Left ventricle myocardium inferior (tissue), 1 donor: ENCODE measurements at places on chromosomes 4 and X.

DNA sequence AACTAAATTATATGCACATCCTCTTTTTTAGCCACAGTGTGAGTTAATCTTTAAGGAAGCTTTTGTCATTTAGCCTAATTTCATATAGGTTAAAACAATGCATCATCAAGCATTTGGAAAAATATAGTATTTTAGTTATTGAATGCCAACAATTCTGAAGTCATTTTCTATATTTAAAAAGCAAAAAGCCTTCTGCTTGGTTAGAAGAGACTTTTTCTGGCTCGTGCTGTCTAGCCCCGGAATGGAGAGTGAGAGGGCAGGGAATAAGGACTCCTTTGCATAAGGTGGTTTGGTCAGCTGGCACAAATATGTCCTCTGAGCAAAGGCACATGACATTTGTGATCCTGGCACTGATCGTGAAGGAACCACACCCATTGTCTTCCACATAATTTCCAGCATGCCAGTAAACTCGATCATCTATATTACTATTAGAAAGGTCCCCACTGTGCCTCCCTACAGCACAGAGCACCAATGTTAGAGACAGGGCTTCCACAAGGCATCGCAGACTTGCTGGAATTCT is 393.7 kb upstream of the INTU start:
- DNase-seq: no peak

DNA sequence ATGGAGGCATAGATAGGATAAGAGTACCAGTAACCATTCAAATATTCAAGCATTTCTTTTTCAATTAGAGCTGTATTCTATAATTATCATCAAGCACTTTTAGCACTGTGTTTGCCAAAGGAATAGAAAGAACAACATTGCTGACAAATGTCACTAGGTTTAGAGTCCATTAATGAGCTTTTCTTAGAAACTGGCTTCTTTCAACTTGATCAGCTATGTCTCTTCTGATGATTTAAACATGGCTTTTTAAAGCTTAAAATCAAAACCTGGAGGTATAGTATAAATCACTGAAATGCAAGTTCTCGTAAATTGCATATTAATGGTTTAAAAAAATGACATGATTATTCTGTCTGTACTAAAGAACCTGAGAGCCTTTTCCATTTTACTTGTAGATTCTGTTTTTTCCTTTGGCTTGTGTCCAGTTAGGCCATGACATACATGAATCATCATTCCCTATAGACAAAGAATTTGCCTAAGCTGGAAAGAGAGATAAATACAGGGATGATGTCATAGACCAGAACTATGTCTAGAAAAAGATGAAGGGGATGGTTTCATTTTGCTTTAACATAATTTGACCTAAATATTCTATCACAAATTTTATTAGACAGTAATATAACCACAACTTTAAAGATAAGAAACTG is 340.1 kb upstream of the CTSO start:
- no peak for DNase-seq

DNA sequence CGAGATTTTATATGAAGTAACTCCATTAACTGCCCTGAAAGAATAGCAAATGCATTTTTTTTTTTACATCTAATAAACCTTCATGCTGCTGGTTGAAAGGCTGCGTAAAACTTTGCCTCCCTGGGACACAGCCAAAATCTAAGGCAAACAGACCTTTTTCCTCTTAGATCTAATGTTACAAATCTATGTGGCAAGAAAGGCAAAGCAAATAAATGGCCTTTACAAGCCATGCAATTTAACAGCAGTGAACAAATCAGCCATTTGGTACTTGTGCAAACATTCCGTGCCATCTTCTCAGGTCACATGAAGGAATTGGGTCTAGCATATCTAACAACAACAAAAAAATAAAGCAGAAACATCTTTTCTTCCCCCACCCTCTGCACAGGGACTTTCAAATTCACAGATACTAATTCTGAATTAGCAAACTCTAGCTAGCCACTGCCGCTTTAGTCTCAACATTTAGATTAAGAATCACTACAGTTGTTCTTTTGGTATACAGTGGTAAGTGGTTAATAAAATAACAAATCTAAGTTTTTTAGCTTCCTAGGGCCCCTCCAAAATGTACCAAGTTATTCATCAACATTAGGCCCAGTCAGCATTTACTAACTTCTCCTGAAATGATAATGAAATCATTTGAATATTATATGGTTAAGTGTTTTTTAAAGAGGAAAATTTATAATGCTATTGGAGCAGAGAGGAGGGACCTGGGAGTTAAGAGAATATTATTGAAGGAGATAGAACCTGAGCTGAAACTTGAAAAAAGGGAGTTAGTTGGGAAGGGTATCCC is 593.8 kb downstream of the SMARCA1 start:
- no peak for DNase-seq

GRCh38 chr4:26557164-26557563 is 26.7 kb upstream of the TBC1D19 start:
- no peak for DNase-seq

DNA sequence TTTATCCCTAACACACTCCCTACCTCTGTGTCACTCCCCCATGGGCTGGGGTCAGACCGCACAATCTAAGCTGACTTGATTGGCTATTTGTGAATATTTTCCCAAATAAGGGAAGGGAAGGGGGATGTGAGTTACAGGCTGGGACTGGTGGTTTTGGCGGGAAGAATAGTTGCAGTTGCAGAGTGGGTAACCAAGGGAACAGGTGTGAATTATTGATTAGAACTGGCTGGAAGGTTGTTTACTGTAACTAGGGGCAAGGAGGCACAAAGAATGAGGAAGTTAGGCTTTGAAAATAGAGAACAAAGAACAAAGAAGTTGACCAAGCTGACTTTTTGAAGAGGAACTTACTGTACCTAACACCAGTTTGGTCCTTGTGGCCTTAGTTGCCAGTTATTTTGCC is 88.0 kb upstream of the XAGE2 start:
- no peak for DNase-seq

GRCh38 chrX:8319359-8319758 is 145.3 kb upstream of the VCX3B start:
- no peak for DNase-seq

GRCh38 chrX:153411255-153411987 is at the start of gene ZFP92:
Gene ZFP92, plus strand, starts transcription at chrX:153411472. Its CDS starts 6,851 bp downstream, at chrX:153418323.
- DNase-seq: peak; percentile 38

DNA sequence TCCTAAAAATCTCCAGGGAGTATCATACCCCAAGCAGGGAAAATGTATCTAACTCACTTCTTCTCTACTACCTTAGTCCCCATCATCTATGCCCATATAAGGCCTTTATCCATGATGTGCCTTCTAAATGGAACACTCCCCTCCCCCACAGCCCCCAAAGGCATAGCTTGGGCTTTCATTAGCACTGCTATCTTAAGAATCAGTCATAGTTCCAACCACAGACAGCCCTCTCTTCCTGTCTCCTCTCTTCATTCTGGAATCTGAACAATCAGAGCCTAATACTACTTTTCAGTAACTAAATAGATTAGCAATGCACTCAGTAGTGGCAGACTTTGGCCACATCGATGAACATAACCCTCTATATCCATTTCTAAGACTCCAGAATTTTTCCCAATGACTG is 313.2 kb upstream of the DKK2 start:
- DNase-seq: no peak

- no peak for DNase-seq
Observed at GRCh38 chr4:115260195-115260594, 146.8 kb upstream of the NDST4 start.

DNA sequence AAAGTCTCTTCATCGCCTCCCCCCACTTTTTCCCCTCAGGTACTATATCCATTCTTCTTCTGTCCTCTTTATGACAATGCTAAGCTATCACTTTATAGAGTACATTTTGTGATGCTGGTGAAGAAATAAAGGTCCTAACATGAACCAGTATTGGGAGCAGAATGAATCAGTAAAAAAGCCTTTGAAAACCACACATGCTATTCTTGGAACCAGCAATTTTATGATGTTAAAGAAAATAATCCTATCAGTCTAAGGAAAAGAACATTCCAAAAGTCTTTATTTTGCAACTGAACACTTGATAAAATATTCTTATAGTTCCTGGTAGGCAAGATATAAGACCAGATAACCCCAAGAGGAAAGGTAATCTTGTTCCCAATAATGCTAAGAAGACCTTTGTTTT is 107.8 kb upstream of the MCF2 start:
- DNase-seq: no peak

- DNase-seq: no peak
Observed at GRCh38 chrX:115350711-115351381, 61.3 kb downstream of the LUZP4 start.

DNA sequence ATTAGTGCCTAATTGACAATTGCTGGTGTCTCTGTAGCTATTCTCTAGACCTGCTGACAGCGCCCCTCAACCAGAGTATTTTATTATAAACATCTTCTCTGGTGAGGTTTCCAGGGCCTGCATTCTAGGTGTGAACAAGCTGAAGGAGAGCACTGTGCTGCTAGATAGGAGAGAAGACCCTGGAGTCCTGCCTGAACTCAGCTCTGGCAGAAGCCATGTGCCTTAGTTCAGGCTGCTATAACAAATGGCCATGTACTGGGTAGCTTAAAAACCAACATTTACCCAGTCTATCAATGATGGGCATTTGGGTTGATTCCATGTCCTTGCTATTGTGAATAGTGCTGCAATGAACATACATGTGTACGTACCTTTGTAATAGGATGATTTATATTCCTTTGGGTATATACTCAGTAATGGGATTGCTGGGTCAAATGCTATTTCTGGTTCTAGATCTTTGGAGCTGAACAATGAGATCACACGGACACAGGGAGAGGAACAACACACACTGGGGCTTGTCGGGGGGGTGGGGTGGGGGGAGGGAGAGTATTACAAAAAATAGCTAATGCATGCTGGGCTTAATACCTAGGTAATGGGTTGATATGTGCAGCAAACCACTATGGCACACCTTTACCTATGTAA is 185.5 kb upstream of the CPEB2 start:
- no peak for DNase-seq

DNA sequence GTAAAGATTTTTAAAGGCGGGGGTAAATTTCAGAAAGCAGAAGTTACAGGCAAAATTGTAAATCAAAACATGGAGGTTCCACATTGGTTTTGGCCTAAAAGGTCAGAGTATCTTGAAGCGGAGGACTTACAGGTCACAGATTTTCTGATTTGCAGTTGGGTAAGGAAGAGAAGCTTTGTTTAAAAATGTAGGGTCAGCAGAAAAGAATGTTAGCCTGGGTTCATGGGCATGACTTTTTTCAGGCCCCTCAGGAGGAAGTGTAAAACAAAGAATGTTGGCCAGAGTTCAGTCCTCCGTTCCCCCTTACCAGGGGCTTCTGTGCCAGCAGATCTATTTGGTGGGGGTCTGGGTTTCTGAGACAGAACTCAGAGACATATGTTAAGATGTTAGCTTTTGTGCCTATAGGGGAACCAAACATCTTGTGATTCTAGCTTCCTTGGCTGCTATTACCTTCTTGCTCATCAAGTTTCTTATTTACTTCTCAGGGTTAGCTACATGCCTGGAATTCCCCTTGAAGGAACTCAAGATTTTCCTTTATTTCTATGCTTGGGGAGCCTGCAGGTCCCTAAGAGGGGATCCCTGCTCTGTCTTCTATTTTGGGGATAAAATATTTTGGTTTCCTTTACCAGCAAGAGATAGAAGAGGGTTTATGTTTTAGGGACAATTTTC is 160.3 kb downstream of the ANK2 start:
- no peak for DNase-seq

DNA sequence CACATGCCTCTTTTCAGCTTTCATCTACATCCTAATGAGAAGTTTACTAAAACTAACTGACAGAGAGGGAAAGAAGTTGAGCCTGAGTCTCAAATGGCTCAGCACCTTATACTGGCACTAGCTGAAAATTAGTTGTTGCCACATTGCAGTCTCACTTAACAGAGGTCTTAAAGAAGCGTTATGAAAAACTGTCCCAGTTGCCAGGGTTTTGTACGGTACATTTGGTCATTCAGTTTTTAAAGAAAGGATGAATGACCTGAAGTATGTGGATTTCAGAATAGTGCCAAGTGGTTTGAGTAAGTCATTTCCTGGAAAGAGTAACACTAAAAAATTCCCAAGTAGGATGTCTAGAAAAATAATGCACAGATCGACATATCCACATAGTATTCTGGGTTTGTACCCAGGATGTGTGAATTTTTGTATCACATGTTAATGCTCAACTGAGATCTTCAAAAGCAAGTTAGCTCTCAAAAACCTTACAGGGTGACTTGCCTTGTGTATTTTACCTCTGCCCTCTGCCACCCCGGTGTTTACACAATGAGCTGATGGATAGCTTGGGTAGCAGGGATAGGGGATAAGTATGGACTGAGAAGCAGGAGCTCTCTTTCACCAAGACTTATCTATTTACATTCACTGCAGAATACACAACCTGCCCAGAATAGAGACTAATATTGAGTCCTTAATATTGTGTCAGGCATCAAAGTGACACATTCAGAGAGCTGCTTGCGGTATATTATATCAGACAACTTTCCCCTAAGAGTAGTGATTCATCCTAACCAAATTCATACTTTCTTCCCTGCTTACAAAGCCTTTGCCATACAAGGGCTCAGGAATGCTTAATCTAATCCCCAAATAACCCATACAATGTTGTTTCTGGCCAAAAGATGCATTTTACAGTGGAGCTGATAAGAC is 1075.7 kb upstream of the PABPC4L start:
- no peak for DNase-seq

DNA sequence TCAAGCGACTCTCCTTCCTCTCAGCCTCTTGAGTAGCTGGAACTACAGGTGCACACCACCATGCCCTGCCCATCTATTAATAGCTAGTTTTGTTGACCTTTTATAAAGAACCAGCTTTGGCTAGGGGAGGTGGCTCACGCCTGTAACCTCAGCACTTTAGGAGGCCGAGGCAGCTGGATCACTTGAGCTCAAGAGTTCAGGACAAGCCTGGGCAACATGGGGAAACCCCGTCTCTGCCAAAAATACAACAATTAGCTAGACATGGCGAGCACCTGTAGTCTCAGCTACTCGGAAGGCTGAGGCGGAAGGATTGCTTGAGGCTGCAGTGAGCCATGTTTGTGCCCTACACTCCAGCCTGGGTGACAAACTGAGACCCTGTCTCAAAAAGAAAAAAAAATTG is 2.7 kb downstream of the TKTL1 start:
- no peak for DNase-seq

DNA sequence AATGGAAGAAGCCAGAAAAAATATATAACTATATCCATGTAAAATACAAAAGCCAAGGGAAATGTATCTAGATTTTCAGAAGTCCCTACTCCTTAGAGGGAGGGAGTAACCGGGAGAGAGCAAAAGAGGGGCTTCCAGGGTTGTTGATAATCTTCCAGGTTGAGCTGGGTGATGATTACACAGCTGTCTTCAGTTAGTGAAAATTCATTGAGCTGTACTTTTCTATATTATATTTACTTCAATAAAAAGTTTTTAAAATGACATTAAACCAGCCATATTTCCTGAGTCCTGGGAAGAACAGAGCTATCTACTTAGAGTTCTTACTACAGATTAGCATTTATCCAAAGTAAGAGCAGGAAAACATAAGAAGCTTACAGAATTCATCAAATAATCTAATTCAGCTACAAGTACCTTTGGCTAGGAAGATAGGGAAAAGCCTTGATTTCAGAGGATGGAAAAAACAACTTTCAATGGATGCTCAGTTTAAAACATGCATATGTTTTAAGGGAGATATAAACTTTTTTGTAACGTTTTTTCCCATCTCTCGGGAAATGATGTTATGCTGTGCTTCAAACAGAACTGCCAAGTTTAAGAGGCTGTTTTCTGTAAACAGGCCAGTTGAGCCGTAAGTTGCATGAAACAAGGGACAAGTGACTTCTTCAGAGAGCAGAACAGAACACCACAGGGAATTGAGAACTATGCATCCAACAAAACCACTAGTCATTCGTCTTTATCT is 204.6 kb downstream of the SCFD2 start:
- no peak for DNase-seq

- no peak for DNase-seq
Observed at GRCh38 chrX:30762755-30763154, 109.5 kb downstream of the GK start.
